Pancreas (tissue), 10 donors: ENCODE measurements at places on chromosomes 7 and 10. TPM values are rescaled to one million over a fixed set of nuclear protein-coding genes. Genes with fewer than 3 reads are reported as not detected.

MMP21 gene
- 0.12 TPM for total RNA-seq

DNA sequence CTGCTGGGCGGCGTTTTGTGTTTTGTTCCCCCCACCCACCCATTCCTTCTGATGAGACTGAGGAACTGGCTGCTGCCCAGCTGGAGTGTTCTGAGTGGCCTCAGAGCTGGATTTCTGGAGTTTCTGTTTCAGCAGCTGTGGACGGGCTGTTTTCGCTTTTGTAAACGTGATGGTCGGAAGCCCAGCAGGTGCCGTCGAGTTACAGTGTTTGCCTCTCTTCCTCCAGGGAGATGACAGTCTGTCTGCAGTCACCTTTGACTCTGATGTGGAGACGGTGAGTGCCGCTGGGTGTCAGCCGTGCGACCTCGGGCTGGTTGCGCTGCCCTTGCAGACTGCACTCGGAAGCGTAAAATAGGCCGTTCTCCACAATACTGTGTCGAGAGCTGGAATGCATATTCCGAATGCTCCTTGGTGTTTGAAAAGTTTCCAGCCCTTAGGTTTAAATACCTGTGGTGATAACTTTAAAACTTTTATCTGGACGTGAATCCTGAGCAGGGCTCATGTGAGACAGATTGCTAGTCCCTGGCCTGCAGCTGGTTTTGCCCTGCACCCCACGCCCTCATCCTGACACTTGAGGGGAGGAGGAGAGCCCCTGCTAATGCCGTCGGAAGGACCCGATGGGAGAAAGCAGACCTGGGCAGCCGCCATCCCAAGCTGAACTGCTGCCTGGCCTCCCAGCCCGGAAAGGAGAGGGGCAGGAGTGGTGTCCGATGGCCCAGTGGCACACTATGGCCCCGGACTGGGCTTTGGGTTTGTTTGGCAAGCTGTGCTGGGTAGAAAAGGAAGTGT, 8.3 kb downstream of the IQCE start:
- peak; percentile 51 for DNase-seq

AMPH gene
- 1.9 TPM for total RNA-seq

OAT gene
- 11.9 TPM for total RNA-seq

- no peak for DNase-seq
Measured at GRCh38 chr7:37259319-37259821, 189.3 kb downstream of the ELMO1 start.
